Activated naive CD8-positive, alpha-beta T cell treated with anti-CD3 and anti-CD28 coated beads, Interleukin-2, amount 50 U/mL, for 16 hours (primary cell): ENCODE measurements at places on chromosomes 12 and 14.
A peak's percentile ranks its signal among the peaks of the same experiment; 100 is the strongest.

GRCh38 chr12:109697877-109698468, 15.7 kb upstream of the FAM222A start:
- DNase-seq: no peak

DNA sequence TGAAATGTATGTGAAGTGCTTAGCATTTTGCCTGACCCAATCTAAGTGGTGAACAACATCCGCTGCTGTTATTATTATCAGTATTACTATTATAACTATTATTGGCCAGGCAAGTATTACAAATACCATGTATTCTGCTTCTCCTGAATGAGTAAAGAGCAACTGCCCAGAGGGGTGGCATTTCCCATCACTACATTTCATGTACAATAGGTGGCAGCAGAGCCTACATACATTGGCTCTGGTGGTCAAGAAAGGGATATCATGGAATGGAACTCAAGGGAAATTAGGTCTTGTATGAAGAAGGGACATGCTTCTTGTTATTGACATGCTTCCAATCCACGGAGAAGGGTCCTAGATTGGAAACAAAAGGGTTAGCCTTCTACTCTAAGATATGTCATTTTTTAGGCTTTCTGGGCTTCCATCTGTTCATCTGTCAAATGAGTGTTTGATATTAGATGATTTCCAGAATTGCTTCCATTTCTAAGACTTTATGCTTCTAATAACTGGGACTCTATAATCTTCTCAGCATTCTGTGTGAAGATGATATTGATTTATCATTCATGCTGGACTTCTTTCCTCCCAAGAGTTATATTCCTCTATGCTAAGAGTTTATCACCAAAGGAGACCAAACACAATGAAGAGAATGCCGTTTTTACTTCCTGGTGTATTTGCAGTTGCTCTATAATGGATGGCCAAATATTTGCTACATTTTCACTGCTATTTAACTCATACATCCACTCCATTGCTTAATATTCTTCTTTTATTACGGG, 239.1 kb downstream of the SSPN start:
- DNase-seq: no peak

DNA sequence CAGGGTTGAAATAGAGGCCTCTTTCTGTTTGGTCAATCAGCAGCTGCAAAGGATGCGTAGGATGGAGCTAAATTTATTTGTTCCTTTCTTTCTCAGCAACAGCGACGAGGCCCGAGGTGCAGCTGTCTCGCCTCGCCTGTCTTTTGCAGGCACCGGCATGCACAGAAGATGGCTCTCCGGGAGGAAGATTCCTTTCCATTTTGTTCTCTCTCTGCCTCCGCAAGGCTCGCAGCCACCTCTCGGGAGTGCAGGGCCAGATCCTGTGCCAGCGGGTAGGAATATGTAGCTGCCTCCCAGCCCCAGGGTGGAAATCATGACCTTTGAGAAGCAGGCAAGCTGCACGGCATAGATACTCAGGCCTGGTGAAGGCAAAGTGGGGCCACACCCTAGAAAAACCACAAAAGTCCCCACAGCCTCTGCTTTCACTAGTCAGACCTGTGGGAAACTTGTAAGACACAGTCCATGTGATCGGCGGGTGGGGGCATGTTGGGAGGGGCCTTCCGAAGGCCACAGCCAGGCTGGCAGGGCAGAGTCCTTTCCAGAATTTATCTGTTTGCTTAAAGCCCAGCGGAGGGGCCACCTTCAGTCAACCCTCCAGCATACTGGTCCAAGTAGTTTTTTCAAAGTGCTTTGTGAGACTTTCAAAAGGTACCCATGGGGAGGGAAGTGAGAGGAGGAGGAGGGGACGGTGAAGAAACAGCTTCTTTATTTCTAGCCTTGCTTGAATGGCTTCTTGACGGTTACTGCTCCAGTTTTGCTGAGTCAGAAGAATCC, at the start of gene MAP1LC3B2:
Gene MAP1LC3B2, plus strand, starts transcription at position 220 of the 774 bp plus-strand sequence. CDS start 16,562 bp downstream, outside the sequence.
- DNase-seq: peak; percentile 19

- no peak for DNase-seq
These were observed 39.4 kb downstream of the MLXIP start for GRCh38 chr12:122117979-122118378.

DNA sequence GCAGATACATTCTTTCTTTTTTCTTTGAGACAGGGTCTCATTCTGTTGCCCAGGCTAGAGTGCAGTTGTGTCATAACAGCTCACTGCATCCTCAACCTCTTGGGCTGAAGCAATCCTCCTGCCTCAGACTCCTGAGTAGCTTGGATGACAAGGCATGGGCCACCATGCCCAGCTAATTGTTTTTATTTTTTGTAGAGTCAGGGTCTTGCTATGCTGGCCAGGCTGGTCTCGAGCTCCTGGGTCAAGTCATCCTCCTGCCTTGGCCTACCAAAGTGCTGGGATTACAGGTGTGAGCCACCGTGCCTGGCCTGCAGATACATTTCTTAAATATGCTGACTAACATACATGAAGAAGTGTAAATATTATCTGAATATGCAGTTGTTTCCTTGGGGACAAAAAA, 115.8 kb downstream of the HECTD4 start:
- DNase-seq: no peak

GRCh38 chr12:14927267-14927666, 11.1 kb downstream of the ERP27 start:
- DNase-seq: no peak

DNA sequence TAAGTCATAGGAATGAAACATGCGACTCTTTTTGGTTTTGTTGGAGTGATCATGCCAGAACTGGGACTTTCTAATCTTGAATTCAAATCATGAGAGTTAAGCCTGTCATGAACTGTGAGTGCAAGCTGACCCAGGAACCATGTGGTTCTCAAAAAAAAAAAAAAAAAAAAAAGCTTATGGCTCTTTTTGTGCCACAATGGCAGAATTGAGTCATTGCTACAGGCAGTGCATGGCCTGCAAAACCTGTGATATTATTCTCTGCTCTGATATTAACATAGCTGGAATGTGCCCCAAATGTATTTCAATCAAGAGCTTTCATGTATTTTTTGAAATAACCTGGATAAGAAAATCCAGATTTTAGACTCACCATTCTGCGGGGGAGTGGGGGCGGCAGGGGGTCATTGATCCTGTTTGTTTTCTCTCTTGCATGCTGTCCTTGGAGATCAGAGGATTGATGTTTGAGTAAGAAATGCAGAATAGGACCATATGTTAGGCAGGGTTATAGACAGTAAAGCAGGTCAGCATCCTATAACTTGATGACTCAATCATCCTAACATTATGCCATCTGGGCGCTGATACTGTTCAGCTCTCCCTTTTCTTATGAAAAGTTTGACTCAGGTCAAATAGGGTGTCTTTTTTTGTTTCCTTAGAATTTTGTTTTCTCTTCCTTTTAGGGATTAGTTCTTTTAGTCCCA, 797.4 kb downstream of the DIO2 start:
- DNase-seq: no peak

GRCh38 chr12:46402451-46402850, 29.9 kb upstream of the SLC38A2 start:
- DNase-seq: no peak

GRCh38 chr14:104977681-104978653, at the start of gene AHNAK2:
AHNAK2 (minus strand) TSS chr14:104978374; CDS start chr14:104978237, 137 bp downstream.
- DNase-seq: no peak

GRCh38 chr14:71716041-71716772, 216.0 kb upstream of the RGS6 start:
- no peak for DNase-seq

- no peak for DNase-seq
These were observed 74.3 kb upstream of the PRMT8 start for GRCh38 chr12:3416670-3417069.

DNA sequence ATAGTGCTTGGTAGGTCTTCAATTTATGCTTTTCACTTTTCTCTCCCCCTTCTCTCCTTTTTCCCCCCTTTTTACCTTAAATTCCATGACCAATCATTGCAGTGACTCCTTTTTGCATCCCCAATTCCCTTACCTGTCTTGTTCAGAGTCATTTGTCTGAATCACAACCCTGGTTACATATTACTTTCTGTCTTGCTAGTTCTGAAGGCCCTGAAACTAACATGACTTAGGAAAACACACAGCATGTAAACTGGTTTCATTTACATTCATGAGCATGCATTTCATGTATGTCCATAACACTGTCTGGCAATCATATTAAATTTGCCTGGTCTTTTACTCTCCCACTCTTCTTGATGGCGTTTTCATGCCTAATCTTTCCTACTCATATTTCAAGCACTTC, 20.3 kb upstream of the FOXG1 start:
- no peak for DNase-seq
